Sciatic nerve (tissue), 2 donors: ENCODE measurements at places on chromosomes 12 and 14.
A peak's percentile ranks its signal among the peaks of the same experiment; 100 is the strongest.

- DNase-seq: no peak
Measured at GRCh38 chr12:104423809-104424208, 32.9 kb upstream of the CHST11 start.

DNA sequence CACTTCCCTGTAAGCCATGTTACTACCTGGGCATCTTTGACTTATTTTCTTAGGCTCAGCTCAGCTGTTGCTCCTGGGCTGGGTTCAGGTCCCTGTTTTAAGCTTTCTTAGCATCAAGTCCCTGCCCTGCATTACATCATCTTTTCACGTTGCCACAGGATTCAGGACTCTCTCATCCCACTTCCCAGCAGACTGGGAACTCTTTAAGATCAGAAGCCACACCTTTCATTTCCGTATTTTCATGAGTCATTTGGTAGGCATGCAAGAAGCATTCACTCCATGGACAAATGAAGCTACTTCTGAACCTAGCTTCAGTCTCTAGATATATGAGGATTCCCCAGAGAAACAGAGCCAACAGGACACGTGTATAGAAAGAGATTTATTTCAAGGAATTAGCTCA is 726.8 kb downstream of the VRK1 start:
- DNase-seq: no peak

DNA sequence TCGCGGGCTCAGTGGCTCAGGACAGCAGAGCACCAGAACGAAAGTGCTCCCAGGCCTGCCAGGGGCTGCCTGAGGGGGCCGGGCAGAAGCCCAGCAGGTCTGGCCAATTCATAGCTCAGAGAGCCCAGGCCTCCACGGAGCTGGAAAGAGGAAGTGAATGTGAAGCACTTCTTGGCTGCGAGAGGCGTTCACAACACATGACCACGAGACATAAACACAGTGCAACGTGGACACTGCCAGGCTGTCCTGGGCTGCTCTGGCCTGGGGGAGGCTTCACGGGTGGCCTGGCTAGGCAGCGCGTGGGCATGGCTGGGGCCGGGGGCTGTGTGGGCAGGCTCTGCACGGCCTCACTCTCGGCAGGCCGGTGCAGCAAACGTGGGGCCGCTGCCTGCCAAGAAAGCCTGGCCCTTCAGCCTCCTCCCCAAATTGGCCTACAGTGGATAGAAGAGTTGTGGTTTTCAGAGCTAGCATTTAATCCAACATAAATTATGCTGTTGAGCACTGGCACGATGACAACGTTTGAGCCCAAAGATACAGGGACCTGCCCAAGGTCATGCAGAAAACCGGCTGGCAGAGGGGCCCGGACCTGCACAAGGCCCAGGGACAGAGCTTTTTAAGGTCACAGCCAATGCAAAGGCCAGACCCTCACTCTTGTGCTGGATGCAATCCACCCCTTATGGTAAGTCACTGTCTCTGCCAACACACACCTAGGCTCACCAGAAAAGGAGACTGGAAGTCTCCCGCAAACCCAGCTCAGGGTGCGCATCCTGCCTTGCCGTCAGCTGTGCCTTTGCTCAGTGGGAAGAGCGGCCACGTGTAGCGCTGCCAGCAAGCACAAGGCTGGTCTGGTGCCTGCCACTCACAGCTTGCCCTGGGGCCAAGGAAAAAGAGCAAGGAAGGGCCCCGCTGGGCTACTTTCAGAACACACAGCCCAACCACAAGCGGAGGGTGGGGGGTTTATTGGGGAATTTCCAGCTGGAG is 8.6 kb downstream of the SLC25A29 start:
- DNase-seq: peak; percentile 80

- no peak for DNase-seq
Measured at GRCh38 chr14:73467377-73467776, 9.0 kb upstream of the NUMB start.

DNA sequence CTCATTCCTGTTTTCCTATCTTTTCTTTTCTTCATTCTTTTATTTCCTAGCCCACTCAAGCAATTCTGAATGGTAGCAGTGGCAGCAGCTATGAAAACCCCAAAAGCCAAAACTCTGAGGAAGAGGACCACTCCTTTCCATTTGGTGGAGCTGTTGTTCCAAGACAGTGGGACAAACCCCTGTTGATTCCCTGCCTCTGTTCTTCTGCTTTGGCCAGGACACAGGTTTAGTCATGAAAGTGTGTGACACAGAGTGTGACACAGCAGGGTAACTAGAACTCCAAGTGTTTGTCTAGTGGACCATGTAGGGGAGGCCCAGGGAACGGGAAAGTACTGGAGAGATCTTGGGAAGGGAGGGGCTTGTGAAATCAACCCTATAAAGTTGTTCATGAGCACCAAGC is 71.1 kb downstream of the PTCSC3 start:
- DNase-seq: no peak

DNA sequence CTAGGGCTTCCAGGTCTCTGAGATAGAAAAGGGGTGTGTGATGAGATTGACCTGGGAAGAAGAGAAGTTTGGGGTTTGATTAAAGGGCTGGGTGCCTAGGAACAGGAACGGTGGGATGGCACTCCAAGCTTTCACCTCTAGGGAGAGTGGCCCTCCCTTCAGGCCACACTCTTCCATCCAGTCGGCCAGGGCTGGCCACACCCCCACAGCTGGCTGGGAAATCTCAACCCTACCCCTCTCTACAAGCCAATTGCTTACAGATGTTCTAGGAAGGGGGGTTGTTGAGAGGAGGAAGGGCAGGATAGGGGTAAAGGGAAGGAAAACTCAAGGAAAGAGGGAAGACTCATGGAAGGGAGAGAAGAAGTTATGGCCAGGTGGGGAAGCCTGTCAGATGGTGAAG is 6.6 kb upstream of the ITGA5 start:
- DNase-seq: no peak

- DNase-seq: peak; percentile 54
Measured at GRCh38 chr14:101506926-101507835, 54.1 kb upstream of the DIO3 start.

DNA sequence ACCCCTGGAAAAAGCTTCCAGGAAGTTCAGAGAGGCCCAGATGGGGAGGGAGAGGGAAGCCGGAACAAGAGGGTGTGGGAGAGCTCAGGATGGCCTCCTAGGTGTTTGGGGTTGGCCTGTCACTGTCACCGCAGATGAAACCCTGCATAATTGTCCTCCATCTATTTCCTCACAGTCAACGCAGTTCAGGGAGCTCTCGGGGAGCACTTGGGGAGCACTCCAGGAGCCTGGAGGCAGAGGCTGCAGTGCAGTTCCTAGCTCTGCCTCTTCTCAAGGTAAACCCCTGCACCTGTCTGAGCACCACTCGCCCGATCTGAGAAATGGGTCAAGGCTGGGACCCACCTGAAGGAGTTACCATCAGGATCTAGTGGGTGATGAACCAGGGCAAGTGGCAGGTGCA is 194.6 kb upstream of the LHX5 start:
- DNase-seq: no peak

GRCh38 chr12:14264316-14264715 is 101.2 kb upstream of the ATF7IP start:
- DNase-seq: no peak

DNA sequence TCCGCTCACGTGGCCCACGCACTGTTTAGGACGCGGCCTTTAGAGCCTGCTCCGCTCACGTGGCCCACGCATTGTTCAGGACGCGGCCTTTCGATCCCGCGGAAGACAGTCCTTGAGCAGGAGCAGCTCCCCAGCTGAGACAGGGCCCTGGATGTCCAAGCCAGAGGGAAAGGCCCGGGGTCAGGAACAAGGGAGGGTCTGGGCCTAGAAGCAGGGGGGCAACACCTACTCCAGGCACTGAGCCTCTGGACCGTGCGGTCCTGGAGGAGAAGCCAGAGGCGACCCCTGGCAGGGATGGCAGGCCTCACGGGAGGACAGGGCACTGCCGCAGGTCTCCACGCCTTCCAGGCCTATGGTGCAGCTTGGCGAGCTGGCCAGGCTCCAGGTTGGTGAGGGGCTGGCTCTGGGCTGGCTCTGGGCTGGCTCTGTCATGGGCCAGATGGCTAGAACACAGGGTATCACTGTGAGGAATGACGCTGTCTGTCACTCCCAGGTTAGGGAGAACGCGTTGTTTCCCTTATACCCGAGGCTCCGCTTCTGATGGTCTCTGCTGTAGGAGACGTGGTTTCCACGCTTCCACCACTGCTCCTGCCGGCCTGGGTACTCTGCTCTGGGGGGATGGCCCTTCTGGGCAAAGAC is 341.7 kb downstream of the TMEM121 start:
- peak; percentile 38 for DNase-seq

GRCh38 chr14:61636779-61637178 is 58.5 kb upstream of the HIF1A start:
- DNase-seq: no peak

DNA sequence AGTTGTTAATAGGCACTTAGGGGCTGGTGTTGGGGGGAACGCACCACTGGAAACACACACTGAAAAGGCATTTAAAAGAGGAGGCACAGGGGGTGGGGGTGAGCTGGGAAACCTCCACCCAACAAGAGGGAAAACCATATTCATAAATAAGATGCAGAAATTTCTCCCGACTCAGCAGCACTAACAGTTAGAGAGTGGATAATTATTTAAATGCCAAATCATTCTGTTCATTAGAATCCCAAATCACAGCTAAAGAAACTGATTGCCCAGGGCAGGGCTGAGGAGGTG is 60.7 kb upstream of the FAM222A start:
- no peak for DNase-seq

GRCh38 chr12:12428047-12428446 is 71.2 kb downstream of the BORCS5 start:
- DNase-seq: no peak

DNA sequence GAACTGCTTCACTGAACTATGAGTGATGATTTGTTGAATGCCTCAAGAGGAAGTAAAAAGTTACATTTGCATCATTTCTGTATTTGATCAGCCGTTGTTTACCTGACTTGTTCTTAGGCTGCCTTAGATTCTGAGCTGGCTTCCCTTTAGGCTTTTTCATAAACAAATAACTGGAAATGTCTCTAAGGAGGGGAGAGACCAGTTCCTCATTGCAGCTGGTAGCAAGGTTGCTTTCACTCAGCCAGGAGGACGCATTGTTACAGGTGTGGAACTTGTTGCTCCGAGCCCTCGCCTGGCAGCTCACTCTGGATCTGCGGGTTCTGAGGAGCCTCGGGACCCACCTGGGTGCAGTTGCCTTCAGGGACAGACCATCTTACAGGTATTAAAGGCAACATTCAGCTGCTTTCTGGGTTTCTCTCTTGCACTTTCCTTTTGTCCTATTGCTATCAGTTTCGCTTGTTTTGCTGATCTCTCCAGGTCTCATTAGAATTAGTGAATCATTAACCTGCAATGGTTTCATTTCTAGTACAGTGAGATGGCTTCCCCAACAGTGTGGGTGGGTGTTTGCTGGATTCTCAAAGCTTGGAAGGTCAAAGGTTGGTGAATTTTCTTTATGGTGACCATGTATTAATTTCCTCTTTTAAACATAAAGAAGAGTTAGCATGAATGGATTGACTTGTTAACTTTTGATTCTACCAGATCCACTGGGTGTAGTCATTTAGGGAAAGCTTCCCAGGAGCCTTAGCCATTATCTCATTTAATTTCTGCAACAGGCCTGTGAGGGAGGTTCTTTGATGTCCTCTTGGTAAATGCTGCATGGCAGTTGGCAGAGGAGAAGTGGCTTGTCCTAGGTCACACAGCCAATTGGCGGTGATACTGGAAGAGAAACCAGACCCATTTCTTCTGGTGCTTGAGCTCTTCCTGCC is at the start of gene PLEKHG7:
Gene PLEKHG7, plus strand, starts transcription at position 236 of the 926 bp plus-strand sequence. CDS start 3,643 bp downstream, outside the sequence.
- DNase-seq: no peak

- no peak for DNase-seq
Measured at GRCh38 chr12:116692605-116693004, 45.3 kb downstream of the SPRING1 start.

GRCh38 chr14:100261621-100262020 is 22.7 kb downstream of the YY1 start:
- DNase-seq: no peak

DNA sequence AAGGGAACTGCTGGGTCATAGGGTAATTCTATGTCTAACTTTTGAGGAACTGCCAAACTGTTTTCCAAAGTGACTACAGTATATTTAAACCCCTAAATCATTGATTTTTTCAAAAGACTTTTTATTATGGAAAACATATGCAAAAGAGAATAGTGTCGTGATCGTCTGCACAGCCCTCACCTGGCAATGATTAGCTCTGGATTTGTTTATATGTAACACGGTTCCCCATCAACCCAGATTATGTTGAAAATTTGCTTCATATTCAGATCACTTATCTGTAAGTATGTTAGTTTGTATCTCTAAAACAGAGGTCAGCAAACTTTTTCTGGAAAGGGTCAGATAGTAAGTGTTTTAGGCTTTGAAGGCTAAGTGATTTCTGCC is 52.7 kb downstream of the CCDC92 start:
- DNase-seq: no peak

GRCh38 chr12:122205053-122205925 is 1.8 kb downstream of the B3GNT4 start:
- DNase-seq: peak; percentile 26

DNA sequence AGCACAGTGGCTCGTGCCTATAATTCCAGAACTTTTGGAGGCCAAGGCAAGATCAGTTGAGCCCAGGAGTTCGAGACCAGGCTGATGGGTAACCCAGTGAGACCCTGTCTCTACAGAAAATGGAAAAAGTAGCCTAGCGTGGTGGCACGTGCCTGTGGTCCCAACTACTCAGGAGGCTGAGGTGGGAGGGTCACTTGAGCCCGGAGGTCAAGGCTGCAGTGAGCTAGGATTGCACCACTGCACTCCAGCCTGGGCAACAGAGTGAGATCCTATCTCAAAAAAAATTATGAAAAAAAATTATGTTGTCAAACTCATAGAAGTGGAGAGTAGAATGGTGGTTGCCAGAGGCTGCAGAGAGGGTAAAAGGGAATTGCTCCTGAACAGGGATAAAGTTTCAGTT is 3.6 kb upstream of the LRCOL1 start:
- DNase-seq: no peak

DNA sequence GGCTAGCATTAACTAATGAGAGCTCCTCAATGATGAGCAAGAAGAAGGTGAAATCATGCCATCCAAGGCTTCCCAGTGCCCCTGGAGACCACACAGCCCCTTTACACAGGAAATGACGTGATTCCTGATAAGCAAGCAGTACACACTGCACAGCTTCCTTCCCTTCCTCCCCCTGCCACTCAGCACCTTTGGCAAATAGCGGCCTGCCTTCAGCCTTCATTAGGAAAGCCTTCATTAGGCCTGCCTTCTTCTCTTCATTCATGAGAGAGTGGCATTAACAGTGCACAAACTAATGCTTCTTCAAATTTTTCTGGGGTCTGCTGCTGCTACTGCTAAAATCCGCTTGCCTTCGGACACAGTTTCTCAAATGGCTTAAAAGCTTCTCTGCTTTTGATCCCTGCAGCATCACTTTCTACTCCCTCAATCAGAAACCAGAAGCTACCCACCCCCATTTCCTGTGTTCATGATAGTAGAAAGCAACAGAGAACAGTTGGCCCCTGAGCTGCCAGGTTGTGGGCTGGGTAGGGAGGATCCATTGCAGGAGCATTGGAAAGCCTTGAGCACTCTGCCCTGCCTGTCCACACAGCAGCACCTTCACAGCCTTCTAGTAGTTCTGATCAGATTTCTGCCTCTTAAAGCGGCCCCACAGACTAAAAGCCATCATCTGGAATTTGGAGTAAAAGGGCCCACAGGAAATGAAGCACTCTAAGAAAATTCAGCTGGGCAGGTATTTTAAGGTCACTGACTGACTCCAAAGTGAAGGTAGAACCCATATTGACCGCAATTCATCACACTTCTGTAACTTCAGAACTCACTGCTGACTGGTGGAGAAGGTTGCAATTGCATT is 103.8 kb upstream of the ETV6 start:
- DNase-seq: no peak

GRCh38 chr12:83318386-83319098 is 631.8 kb downstream of the TMTC2 start:
- no peak for DNase-seq

- DNase-seq: no peak
Measured at GRCh38 chr12:5032821-5033220, 10.9 kb upstream of the KCNA5 start.

- DNase-seq: no peak
Measured at GRCh38 chr12:110606253-110606611, 7.7 kb upstream of the TCTN1 start.
